Cardiac septum (tissue), 1 donor: ENCODE measurements at places on chromosomes 1 and 21. TPM values are rescaled to one million over a fixed set of nuclear protein-coding genes. Genes with fewer than 3 reads are reported as not detected.
A peak's percentile ranks its signal among the peaks of the same experiment; 100 is the strongest.

- DNase-seq, result no peak
These were observed 2.2 kb downstream of the IER5 start for GRCh38 chr1:181090641-181091126.

DNA sequence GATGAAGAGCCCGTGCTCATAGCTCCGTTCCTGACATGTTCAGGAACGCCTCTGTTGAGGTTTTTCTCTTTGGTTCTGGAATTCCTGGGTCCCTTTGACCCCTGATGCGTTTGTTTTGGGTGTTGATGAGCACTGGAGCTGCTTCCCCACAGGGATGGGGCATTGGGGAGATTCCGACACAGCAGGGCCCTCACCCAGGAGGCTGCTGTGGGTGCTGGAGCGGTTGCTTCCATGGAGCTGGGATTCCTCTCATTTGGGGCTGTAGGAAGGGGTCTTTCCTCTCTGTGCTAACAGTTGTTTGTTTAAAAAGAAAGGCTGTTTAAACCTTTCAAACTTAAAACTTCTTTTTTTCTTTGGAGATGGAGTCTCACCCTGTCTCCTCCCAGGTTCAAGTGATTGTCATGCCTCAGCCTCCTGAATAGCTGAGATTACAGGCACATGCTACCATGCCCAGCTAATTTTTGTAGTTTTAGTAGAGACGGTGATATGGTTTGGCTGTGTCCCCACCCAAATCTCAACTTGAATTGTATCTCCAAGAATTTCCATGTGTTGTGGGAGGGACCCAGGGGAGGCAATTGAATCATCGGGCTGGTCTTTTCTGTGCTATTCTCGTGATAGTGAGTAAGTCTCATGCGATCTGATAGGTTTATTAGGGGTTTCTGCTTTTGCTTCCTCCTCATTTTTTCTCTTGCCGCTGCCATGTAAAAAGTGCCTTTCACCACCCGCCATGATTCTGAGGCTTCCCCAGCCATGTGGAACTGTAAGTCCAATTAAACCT, 48.9 kb downstream of the SKI start:
- no peak for DNase-seq

DNA sequence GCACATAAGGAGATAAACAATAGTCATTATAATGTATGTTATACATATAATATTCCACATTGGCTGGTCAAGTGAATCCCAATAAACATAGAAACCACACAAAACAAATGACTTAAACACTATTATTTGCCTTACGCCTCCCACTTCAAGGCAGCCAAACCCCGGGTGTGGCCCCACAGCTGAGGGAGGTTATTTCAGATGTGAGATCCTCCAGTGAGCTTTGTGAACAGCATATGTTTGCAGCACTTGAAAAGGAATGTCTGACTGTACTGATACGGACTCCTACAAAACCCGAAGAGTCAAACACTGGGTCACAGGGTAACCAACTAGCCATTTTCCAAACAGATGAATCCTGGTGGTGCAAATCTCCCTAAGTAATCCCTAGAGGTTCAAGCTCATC, 27.1 kb upstream of the DISP1 start:
- DNase-seq, result no peak

DNA sequence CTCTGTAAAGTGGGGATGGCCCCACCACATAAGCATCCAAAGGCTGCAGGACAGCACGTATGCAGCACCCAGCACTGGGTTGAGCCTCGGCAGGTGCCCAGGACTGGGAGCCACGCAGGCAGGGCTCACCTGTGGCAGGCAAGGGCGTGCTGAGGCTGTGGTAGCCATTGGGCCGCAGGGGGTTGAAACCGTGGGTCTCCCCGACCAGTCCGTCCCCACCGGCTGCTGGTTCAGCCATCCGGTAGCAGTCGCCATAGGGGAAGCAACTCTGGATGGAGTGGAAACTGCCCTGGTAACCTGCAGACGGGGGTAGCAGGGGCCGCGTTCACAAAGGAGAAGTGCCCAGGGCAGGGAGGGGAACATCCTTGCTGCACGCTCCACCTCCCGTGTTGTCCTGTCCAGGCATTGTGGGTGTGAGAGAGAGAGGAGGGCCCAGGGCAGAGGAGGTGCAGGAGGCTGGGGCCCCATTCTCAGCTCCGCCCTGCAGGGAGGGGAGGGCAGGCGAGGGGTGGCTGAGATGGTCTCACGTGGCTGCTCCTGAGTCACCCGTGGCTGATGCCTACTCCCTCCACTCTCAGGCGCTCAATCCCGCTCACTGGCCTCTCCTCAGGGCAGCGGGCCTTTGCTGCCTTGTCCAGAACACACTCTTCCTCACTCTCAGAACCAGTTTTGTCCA, 49.9 kb downstream of the DMRTB1 start:
- DNase-seq, result no peak

GRCh38 chr1:248860007-248860406, 1.1 kb upstream of the ZNF692 start:
- no peak for DNase-seq

DNA sequence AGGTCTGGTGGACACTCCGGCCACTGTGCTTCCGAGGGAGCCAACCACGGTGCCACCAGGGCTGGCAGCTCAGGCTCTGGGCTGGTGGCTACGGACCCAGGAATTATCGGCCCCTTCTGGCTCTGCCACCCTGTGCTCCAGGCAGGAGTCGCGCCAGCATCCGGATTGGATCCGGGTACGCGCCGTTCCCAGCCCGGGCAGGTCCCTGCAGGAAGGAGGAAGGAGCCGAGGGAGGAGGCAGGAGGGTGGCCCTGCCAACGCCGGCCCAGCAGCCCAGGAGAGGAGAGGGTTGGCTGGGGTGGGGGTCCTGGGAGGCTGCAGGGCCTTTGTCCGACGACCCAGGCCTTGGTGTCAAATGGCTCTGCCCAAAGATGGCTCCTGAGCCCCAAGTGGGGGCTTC, 160.5 kb downstream of the CASZ1 start:
- DNase-seq, result no peak

DNA sequence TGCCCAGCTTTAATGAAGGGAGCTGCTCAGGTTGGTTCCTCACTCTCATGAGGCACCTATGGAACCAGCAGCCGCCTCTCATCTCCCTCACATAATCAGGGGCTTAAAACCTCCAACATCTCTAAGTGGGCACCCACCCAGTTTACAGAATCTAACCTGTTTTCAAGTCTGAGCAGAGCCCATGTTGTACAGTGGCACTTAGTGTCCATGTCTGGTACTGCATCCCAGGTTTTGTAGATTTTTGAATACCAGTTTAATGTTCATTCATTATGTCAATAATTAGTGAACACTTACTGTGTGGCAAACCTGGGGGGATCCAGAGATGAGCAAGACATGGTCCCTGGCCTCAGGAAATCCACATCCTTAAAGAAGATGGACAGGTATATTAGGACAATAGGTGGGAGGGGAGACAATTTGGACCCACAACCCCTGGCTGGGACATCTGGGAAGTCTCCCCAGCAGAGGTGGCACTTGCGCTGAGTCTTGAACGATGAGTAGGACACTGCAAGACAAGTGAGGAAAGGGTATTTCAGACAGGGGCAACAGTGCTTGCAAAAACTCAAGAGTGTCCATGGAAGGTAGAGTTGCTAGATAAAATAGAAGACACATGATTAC, 83.3 kb downstream of the LACTBL1 start:
- no peak for DNase-seq

DNA sequence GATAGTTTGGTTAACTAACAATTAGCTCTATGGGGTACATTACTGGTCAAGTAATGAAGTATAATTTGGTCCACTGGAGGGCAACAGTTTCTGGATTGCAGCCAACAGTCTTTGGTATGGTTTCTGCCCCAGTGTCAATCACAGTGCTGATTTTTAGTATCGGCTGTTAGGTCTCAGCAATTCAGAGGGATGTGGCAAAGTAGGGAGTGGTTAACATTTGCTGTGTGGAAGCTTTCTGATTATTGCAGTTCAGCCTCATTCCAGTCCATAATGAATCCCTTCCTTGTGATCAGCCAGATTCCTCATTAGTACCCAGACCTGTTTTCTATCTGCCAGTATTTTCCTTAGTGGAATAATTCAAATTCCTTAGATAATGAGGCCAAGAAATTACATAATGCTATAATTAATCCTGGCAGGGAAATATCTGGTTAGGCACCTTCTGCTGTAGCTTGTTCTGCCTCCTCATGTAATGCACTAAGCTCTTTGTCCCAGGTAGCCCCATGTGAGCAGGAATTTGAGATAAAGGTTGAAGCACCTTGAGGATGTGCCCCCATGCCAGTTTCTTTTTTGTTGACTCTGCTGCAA, 14.0 kb downstream of the F3 start:
- DNase-seq, result no peak

DNA sequence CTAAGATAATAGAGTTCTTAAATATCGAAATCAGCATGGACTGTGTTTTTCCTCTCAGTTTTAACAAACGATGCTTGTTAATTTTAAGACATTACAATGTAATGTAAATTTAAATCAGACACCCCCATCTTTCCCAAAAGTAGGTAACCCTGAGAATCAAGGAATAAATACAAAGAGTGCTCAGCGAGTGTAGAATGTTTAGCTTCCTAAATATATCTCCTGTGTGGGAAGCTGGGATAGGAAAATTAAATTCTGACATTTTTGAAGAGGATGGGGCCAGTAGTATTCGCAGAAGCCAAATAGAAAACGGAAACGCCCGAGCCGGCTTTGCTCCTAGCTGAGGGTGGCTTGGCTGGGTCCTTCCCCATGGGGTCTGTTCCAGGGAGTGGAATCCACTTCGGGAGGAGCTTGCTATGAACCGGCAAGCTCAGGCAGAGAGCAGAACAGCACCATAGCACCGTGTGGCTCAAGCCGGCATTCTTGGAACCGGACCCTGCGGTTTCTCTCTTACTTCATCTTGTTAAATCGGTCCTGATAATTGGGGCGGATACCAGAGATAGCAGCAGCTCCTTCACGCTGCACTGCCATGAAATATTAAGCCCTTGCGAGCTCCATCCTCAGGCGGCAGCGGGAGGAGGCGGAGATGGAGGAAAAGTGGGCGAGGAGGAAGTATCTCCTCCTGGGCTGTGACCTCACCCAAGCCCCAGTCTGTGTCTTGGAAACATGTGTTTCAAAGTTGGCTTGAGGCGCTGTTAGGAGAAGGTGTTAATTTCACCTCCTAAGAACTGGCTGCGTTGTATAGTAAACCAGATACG, 24.9 kb downstream of the MAP3K7CL start:
- peak; percentile 86 for DNase-seq

GRCh38 chr1:197814306-197814705, 39.0 kb upstream of the DENND1B start:
- no peak for DNase-seq

DNA sequence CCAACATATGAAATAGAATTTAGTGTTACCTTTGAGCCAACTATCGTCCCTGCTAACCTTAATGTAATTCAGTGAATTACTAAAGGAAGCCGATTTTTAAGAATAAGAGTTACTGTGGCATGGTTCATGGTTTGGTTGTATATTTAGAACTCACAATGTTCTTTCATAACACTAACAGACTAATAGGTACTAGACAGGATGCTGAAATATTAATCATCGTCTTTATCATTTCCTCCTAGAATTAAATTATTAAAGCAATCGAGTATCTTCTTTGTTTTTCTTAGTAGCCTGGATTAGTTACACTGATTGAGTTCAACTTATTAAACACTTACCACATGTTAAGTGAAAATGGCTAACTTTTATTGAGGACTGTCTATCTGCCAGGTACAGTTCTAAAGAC, 47.7 kb downstream of the TARBP1 start:
- DNase-seq, result no peak

- DNase-seq, result no peak
These were observed 186.1 kb upstream of the CAMK1G start for GRCh38 chr1:209397371-209397770.

- no peak for DNase-seq
These were observed 47.2 kb downstream of the GNG12 start for GRCh38 chr1:67785847-67786753.

DNA sequence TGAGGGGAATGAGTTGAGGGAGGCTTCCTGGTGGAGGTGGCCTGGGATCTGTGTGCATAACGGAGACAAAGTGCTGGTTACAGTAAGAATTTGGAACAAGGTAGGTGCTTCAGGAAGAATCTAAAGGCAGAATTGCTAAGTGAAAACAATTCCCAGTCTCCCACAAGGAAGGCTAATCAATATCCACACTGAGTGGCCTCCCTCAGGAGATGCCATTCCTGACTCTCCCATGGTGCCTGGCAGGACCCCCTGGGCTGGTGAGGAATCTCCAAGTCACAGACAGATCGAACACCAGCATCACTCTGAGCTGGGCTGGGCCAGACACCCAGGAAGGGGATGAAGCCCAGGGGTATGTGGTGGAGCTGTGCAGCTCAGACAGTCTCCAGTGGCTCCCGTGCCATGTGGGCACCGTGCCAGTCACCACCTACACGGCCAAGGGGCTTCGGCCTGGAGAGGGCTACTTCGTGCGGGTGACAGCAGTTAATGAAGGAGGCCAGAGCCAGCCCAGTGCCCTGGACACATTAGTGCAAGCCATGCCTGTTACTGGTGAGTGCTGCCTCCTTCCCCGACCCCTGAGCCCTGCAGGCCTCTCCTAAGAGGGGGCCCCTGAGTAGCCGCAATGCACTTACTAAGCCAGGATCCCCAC, 30.7 kb downstream of the IGFN1 start:
- DNase-seq, result no peak

- DNase-seq, result no peak
These were observed 55.9 kb downstream of the SLC35F3 start for GRCh38 chr1:233960386-233960785.

- no peak for DNase-seq
These were observed 19.9 kb upstream of the LYPD8 start for GRCh38 chr1:248775441-248775840.

DNA sequence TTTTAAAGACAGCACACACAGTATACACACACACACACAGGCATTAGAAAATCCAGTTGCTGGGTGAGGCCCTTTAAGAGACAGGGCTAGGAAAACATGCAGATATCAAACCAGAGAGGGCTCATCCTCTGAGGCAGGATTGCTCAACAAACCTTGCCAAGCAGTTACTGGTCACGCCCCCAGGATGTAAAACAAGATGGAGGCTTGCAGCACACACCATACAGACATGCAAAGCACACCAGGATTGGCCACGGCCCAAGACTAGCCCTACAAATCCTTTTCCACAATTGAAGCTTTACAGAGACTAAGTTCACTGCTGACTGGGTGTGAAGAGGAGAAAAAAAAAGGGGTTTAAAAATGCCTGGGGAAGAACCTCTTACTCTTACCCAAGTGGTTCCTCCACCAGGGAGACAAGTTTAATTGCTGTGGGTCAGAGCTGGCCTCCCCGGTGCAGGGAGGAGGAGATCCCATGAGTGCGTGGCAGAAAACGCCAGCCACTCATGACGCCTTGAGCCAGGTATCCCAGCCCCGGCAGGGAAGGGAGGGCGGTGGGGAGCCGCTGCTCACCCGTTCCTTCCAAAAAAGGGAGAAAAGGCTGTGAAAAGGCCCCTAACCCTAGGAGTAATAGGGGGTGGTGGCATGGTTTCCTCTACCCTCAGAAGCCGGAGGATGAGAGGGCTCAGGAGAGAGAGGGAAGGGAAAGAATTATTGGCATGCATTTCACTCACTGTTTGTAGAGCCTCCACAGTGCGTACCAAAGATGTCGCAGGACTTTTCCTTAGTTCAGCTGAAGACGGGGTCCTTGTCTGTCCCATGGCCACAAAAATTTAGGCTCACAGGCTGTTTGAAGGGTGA, 594.6 kb upstream of the ZP4 start:
- no peak for DNase-seq

NMNAT2 gene
- 1.9 TPM for total RNA-seq

KCNE2 gene
- 0.22 TPM for total RNA-seq

SPOCD1 gene
- total RNA-seq, result 0.19 TPM

TMEM269 gene
- not detected for total RNA-seq

AMY2A gene
- total RNA-seq, result not detected

TNFRSF18 gene
- 0.19 TPM for total RNA-seq

TRIM46 gene
- total RNA-seq, result not detected

RIIAD1 gene
- total RNA-seq, result 4.3 TPM

CLCA4 gene
- total RNA-seq, result 0.13 TPM

MTMR11 gene
- total RNA-seq, result 6.1 TPM
